ENCODE measurements at places on chromosomes 1 and 21.
A peak's percentile ranks its signal among the peaks of the same experiment; 100 is the strongest.

- DNase-seq, result peak; percentile 21
Measured at GRCh38 chr1:11653101-11653860, 948 bp downstream of the FBXO2 start.

- no peak for DNase-seq
Measured at GRCh38 chr1:234175363-234175762, 197.9 kb upstream of the COA6 start.

- DNase-seq, result no peak
Measured at GRCh38 chr1:197319631-197320030, 51.6 kb downstream of the CRB1 start.

DNA sequence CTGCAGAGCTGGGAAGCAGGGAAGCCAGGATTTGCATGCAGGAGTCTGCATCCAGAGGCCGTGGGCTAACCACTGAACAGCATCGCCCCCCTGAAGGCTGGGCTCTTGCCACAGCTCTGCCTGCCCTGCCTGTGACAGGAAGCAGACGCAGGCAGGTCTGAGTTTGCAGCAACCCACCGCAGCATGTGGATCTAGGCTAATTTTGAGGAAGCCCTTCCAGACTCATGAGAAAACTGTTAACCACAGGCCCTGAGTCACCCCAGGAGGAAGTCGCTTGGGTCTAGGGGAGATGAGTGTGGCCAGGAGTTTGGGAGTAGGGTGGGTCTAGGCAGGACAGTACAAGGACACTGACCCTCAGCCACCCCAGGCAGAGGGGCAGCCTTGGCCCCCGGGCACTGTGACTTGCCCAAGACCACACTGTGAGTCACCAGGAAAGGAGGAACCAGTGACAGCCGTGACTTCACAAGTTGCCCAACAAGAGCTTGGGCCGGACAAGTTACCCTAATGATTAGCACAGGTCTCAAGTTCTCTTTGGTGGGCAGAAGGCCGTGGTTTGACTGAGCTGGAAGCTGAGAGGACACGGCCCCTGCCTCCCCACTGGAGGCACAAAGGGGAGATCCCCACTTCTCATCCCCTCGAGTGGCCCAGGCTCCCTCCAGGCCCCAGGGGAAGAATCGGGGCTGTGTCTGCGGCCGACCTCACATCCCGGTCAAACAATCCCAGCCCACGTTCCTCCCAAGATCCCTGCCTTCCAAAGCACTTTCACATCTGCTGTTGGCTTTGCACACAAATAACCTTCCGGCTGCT lies 826 bp downstream of the LAPTM5 start:
- DNase-seq, result peak; percentile 90

DNA sequence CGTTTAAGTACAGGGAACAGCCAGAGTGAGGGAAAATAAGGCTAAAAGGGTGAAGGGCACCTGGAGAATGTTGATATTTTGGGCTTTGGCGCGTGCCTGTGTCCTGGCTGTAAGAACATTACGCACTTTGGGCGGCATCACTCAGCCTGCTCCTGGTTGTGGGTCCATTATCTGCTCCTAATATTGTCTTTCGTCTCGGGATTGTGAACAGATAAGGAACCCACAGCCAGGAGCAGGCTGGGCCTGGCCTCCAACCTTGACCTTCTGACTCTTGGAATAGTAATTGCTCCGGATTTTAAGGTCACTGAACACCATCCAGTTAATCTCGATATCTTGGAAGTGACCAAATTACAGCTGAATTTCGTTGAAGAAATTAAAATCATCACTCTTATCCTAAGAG lies 61.9 kb downstream of the TCP10L start:
- no peak for DNase-seq

- no peak for DNase-seq
Measured at GRCh38 chr1:207612762-207613161, 32.2 kb upstream of the CR1L start.

DNA sequence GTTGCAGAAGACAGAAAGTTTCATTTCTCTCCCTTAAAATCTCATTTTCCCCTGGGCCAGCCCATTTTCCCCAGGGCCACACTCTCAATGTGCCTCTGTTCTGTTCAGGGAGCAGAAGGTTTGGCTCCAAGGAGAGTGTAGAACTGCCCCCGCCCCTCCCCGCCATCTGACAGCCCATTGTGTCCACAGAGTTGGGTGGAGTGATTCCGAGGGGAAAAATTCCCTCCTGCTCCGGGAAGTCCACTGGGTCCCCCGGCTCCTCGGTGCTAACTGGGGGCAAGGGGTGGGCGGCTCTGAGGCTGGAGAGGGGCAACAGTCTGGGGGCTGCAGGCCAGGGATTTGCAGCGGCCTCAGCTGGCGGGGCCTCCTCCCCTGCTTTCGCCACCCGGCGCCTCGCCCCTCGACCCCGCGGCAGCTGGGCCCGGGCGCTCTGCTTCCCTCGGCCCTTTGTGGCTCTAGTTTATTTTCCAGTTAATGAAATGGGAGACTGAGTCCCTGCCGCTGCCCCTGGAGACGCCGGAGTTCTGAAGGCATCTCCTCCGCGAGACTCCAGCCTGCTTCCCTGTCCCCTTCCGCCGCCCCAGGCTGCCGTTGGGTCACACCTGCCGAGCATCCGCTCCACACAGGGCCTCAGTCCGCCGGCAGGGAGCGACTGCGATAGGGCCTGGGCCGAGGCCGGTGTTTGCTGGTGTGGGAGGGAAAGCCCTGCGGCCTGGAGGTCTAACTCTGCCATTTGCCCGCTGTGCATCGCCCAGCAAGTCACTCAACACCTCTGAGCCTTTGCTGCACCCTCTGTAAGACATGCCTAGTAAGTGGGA lies 14.7 kb upstream of the KIRREL1 start:
- no peak for DNase-seq

GRCh38 chr1:17265162-17265561 lies 16.3 kb downstream of the PADI3 start:
- DNase-seq, result no peak

- no peak for DNase-seq
Measured at GRCh38 chr1:20663365-20663764, 2.2 kb upstream of the DDOST start.

- peak; percentile 94 for DNase-seq
Measured at GRCh38 chr1:225766967-225767633, 10.5 kb upstream of the SRP9 start.

DNA sequence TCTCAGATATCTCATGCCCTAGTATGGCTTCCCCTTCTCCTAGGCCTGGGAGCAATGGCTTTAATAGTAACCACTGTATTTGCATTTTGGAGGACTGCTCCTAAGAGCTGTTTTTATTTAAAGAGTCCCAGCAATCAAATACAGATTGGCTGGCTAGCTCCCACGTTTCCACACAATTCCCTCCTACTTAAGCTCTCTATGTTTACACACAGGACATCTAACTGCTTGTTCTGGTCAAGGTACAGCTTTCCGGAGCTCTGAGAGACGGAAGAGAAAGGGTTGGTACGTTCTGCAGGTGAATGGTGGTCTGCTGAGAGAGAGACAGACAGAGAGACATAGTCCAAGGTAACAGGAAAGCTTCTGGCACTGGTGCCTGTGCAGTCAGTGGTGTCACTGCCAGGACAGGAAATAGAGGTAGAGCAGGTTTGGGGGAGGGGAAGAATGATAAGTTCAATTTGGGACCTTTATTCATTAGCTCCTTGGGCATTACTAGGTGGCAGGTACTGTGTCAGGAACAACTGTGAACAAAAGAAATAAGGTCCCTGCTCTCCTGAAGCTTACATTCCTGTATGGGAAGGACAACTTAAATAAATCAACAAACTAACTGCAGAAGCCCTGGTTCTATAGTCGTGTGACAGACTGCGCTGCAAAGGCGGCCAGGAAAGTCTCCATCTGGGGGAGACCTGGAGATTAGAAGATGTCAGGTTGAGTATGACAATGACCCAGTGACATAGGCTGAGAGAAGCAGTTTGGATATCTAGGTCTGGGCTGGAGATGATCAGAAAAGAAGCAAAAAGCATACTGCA lies 1.2 kb upstream of the SLC25A33 start:
- no peak for DNase-seq

DNA sequence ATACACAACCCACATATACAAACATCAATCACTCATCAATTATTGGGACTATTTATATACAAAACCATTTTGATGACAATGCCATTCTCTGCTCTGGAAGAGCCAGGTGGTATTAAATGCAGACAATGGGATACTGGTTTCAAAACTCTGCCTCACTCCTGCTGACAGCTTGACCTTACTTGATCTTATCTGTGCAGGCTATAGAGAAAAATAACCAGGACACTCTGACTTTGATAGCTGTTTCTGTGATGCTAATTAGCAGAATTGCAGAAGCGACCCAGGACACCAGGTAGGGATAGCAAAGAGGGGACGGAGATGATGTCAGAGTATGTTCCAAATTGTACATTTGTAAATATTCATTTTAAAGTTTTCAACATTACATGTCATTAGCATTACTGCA lies 89.5 kb downstream of the OLFM3 start:
- DNase-seq, result no peak

- DNase-seq, result peak; percentile 50
Measured at GRCh38 chr1:227886993-227887696, 60.6 kb downstream of the WNT9A start.

GRCh38 chr1:37479255-37480124 lies 5.1 kb downstream of the ZC3H12A start:
- peak; percentile 81 for DNase-seq

GRCh38 chr1:240190881-240191401 lies 99.3 kb downstream of the FMN2 start:
- DNase-seq, result peak; percentile 98

DNA sequence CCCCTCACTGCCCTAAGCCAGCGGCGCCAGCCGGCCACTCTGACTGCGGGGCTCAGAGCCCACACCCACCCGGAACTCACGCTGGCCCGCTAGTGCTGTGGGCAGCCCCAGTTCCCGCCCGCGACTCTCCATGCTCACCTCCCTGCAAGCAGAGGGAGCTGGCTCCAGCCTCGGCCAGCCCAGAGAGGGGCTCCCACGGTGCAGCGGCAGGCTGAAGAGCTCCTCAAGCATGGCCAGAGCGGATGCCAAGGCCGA lies 41.5 kb downstream of the SLC2A1 start:
- no peak for DNase-seq

DNA sequence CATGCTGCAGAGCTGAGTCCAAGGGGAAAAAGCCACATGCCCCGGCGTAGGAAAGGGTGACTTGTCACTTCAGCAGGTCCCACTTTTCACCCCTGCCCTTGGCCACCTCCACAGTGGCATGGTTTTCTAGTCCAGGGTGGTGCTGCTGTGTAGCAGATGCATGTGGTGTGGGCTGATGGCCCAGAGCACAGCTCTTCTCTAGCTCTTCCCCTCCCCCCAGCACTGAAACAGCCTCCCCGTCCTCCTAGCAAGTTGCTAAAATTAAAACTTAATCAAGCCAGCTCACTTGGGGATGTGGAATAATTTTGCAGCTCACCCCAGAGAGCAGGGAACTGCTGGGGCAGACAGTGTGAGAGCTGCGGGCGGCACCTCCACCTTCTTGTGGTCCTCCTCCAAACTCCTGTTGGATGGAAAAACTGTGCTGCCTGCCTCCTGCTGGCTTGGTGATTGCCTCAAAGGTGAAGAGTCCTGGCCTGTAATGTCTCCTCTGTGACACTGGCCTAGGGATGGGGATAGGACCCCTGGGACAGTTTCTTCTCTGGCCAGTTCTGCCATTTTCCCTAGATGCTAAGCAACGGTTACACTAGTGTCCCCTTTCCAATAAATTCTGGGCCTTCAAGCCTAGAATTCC lies 91.6 kb downstream of the RNF220 start:
- no peak for DNase-seq

DNA sequence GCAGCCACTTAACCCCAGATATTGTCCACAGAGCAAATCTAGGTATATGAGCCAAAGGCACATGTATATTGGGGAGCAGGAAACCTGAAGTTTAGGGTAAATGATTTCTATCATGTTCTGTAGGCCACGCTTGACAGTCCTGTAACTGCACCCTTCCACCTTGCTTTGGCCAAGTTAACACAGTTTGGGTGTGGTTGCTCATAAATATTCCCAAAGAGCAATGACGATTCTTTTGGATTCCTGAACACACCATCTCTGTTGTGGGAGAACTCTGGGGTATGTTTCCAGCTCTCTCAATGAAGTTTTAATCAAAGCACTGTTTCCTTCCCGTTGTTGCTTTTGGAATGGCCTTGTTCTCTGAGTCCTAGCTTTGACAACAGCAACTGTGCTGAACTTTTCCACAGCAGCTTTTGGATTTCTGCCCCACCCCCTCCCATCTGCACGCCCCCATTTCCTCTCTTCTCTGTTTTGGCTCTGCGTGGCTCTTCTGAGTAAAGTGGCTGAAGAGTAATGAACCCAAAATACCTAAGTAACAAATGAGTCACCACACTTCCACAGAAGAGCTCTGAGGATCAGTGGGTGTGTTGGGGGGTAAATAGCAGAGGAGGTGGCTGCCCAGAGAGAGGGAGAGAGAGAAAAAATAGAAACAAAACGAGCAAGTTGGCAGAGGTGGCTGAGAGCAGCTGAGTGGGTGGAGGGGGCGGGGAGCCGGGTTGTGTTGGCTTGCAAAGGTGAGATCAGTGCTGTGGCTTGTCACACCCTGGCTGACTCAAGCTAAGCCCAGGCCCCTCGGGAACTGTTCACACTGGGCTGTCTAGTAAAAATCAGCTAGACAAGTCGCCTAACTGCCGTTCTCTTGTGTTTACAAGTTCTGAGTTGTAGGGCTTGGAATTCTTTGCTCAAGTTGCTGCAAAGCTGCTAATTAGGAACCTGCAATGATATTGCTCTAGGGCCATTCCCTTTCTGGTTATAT lies 26.9 kb upstream of the RAP1A start:
- DNase-seq, result peak; percentile 90

GRCh38 chr1:31483012-31483946 lies 70.3 kb downstream of the SERINC2 start:
- DNase-seq, result peak; percentile 98

GRCh38 chr1:220374449-220374848 lies 102.2 kb upstream of the RAB3GAP2 start:
- no peak for DNase-seq

DNA sequence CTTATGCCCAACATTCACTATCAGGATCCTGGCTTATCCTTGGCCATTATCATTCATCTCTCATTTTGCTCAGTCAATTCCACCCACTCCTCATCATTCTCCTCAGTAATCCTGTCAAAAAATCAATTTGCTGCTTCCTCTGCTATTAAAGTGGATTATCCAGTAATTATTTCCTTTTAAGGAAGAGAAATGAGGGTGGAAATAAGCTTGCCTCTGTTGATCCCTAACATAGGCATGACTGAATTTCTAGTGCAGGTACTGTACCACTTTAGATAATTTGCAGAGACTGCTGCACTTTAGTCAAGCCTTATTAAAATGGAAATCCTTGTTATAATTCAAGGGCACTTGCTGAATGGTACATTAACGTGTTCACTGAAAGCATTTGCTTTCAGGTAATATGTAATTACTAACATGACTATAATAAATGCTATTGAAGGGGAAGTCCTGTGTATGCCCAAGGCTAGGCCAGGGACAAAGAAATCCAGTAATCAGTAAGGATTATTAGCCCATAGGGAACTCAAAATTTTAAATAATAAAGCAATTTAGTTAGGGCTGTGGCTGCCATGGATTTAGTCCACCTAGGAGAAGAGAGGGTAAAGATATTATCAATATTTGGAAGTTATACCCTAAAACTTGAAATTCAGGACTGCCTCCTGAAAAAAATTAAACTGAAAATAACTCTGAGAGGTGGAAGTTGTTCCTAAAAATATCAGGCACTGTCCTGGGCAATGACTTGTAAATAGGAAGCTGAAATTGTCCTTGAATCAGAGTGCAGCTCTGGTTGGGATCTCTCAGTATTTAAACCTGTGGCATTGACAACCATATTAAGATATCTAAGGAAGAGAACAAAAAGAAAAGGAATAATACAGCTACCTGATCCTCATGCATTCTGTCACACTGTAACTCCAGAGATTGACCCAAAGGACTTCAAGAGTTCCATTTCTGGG lies 43.4 kb downstream of the RGS2 start:
- DNase-seq, result no peak

GRCh38 chr21:45845063-45845769 lies 136.4 kb upstream of the COL6A1 start:
- DNase-seq, result no peak
